ENCODE measurements at places on chromosomes 7 and 10.

GRCh38 chr7:70704831-70705346 lies 427.1 kb upstream of the GALNT17 start:
- no peak for DNase-seq

DNA sequence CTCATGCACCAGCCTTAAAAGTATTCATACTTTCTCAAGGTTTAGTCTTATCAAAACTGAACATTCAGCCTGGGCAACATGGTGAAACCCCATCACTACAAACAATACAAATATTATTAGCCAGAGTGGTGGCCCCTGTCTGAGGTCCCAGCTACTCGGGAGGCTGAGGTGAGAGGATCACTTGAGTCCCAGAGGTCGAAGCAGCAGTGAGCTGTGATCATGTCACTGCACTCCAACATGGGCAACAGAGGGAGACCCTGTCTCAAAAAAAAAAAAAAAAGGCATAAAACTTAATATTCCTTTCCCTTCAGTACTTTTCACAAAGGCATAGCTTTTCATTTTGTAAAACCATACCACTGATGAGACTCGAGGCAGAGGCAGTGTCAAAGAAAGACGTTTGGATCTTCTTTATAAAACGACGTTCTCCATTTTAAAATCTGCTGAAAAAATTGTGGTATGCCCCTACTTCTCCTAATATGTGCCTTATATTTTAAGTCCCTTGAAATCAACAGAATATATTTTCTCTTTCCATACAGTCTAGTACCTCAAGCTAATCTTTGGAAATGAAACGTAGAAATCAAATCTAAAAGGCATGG lies 1.9 kb downstream of the NSUN6 start:
- DNase-seq: no peak

DNA sequence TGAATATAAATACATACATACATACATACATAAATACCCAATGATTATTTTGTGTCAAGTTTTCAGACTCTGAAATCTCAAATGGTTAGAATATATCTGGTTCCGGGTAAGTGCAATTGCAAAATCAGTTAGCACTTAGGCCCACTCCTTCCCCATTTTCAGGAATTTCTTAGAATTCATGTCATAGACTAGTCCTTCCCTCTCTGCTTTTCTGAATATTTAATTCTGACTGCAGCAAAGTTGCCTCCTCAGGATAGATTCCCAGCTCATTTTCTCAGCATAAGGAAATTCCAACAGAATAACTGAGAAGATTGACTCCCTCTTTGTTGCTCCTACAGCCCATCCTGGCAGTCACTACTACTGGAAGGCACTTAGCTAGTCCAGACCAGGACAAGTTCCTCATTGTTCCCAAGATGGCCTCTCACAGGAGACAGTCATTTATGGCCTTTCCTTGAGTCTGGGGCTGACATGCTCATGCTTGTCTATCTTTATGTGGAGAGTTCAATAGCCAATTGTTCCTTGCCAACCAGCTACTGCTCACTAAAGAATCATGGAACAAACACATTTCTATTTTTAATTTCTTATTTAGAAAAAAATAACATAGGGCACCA lies 142.9 kb upstream of the ITGB1 start:
- no peak for DNase-seq

- DNase-seq: no peak
These were observed 132.4 kb downstream of the GRM3 start for GRCh38 chr7:86776136-86776535.

GRCh38 chr7:12557282-12557681 lies 13.2 kb upstream of the SCIN start:
- no peak for DNase-seq

DNA sequence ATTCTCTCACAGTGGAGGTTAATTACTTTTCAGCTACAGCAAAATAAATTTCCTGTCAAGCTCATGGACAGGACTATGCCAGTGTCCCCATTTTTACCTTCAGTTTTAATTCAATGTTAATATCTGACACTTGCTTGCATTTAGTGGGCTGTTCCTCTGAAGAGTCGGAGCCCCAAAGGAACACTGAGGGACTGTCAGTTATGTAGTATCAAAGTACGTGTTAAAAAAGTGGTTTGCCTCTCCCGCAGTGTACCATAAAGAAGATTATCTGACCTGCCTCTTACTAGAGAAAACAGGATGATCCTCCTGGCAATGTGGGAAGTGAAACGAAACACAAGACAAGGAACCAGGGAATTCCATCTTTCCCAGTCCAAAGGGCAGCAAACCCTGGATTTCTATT lies 1010.9 kb upstream of the PHF14 start:
- no peak for DNase-seq

GRCh38 chr10:34539533-34540315 lies 275.4 kb downstream of the PARD3 start:
- DNase-seq: no peak

Measured in NCI-H2107 (cell line).